ENCODE measurements at places on chromosomes 12 and 14.

DNA sequence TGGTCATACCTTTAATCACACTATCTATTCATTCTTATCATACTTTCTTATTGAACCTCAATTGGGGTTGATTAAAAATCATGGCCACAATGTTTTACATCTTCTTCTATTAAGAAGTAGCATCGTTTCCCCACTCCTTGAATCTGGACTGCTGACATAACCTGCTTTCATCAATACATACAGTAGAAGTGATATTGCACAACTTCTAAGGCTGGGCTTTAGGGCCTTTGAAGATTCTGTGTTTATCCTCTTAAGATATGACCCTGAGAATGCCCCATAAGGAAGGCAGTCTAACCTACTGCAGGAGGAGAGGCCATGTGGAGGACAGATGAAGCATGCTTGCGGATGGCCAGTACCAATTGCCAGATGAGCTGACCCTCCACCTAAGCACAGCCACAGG, 1142.8 kb upstream of the SEL1L start:
- DNase-seq: no peak

- no peak for DNase-seq
Measured at GRCh38 chr12:112354399-112354798, 27.8 kb downstream of the HECTD4 start.

DNA sequence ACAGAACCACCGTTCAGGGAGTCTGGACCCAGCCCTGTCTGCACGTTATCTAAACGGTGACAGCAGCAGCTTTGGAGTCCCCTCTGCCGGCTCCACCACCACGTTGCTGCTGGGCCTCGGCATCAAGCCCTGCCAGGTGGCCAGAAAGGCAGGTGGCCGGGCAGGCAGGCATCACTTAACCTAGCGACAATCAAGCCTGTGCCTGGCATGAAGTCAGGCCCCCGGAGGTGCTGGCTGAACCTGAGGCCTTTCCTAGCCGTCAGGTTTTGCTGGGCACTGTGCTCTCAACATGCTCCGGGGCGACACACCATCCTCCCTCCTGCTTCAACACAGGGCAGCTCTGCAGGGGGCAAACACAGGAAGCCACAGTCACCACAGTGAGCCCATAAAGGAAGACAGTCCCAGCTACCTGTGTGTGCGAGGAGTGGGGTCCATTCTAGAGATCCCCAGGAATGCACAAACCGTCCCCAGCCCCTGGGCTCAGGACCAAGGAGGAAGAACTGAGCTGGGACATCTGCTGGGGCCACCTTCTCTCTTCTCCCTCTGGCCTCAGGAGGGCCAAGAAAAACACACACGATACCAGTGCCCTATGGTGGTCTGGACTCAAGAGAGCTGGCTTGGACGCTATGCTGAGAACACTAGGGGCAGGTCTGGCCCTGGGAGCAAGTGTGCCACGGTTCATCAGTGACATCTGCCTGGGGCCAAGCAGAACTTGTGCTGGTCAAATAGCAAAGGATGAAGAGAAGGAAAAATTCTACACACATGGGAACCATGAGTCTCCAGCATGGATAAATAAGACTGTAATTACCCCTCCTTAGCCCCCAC, 44.7 kb downstream of the CCDC88C start:
- DNase-seq: no peak

DNA sequence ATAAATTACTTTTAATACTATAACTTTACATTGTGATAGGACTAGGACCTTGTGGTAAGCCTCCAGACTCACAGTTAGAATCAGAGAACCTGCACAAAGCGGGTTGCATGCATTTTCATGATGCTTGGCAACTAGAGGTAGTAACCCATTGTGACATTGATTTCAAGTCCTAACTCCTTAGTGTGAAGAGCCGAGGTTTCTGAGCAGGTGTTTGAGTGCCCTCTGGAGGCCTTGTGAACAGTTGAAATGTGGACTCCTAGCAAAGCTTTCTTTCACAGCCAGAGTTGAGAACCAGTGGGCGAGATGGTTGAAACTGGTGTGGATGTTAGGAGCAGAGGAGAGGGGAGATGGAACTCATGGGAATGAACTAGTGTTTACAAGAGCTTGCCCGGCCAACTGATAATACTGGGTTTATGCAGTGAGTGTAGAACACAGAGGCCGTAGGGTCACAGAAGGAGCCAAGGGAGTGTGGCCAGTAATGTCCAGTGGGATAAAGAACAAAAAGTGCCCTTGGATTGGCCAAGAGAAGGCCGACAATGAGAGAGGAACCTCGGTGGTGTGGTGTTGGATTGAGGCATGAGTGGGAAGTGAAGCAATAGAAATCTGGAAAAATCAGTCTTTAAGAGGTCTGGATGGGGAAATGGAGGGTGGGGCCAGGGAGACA, 10.9 kb downstream of the ZNF664 start:
- DNase-seq: no peak

DNA sequence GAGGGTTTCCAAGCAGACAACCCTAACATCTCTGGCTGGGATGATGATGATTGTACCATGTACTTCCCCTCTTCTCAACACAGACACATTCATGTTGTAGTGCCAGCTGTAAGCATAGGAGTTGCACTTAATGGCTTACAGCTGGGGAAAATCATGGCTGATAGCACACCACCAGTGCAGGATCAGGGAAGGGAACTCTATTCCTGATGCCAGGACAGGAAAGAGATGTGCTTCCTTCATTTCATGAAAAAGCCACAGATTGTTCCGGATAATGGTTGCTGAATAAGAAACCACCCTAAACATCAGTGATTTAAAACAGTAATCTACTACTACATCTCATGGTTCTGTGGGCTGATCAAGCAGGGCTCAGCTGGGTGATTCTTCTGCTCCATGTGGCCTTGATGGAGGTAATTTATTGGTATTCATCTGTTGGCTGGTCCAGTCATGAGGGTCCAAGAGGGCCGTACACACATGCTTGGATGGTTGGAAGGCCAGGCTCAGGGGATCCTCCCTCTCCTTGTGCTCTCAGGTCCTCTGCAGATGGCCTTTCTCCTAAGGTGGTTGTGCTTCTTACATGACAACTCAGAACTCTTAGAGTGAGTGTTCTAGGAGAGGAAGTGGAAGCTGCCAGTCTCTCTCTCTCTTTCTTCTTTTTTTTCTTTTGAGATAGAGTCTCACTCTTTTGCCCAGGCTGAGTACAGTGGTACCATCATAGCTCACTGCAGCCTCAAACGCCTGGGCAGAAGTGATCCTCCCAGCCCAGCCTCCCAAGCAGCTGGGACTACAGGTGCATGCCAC, 16.5 kb downstream of the TRAF3 start:
- DNase-seq: no peak

DNA sequence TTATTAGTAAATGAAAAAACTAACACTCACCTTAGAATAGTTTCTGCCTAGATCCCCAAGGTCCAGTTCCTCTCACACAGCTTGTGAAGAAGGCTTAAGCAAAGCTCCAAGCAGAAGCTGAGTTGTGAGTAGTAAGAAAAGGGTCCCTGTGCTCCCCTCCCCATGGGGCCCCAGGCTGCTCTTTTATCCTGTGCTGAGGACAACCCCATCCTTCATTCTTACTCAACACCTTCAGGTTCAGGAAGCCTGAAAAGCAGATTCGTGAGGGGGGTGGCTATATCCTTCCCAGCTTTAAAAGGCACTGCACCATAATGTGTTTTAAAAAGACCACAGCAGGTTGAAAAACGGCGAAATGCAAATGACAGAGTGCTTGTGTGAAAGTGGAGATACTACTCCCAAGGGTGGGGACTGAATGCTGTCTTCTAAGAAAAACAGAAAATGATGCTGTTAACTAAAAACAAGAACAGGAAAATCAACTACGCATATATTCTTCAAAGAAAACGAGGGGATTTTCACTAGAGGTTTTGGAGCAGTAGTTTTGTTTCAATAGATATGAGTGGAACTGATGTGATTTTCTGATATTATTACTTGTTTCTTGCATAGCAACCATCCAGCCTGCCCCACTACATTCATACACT, 182.7 kb downstream of the KTN1 start:
- DNase-seq: no peak

DNA sequence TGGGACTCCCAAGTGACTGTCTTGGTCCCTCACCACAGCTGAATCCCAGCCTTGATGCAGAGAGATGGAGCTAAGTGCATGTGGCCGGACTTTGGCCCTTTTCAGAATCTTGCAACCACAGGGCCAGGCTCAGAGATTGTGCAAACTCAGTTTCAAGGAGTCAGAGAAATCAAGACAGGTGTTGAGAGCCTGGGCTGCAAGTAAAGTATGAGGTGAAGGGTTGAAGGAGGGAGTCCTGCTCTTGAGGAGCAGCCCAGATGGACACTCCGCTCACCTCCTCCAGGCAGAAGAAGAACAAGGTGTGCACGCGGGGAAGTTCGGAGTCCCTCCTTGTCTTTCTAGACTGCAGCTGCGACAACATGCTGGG, 6.3 kb upstream of the BMP4 start:
- DNase-seq: no peak

- no peak for DNase-seq
Measured at GRCh38 chr14:33103489-33103888, 164.8 kb downstream of the NPAS3 start.

DNA sequence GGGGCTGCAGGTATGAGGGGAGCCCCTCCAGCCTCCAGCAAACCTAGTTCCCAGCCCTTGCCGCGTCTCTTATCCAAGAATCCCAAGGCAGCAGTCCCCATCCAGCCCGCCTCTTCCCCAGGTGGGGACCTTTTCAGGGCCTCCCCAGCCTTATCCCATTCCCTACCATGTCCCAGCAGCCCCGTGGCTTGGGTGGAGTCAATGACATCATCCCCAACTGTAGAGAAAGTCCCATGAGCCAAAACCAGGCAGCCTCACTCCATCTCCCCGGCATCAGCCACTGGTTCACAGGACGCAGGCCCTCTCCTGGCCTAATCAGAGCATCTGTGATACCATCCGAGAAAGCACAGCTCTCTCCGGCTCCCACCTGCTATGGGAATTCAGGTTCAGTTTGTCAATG, 131.0 kb downstream of the NCOR2 start:
- DNase-seq: no peak

GRCh38 chr14:39080886-39081285, 22.1 kb downstream of the SEC23A start:
- DNase-seq: no peak

DNA sequence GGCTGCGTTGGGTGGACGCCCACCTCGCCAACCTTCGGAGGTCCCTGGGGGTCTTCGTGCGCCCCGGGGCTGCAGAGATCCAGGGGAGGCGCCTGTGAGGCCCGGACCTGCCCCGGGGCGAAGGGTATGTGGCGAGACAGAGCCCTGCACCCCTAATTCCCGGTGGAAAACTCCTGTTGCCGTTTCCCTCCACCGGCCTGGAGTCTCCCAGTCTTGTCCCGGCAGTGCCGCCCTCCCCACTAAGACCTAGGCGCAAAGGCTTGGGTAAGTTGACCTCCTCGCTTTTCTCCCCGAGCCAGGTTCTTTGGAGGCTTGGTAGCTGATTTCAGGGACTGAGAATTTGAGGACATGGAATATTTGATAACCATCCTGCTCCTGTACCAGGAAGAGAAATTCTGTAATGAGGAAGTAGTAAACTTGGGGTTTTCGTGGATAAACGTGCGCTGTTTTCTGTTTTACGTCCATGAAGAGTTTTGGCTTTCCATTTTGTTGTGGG, 530 bp downstream of the APAF1 start:
- DNase-seq: peak; percentile 29

DNA sequence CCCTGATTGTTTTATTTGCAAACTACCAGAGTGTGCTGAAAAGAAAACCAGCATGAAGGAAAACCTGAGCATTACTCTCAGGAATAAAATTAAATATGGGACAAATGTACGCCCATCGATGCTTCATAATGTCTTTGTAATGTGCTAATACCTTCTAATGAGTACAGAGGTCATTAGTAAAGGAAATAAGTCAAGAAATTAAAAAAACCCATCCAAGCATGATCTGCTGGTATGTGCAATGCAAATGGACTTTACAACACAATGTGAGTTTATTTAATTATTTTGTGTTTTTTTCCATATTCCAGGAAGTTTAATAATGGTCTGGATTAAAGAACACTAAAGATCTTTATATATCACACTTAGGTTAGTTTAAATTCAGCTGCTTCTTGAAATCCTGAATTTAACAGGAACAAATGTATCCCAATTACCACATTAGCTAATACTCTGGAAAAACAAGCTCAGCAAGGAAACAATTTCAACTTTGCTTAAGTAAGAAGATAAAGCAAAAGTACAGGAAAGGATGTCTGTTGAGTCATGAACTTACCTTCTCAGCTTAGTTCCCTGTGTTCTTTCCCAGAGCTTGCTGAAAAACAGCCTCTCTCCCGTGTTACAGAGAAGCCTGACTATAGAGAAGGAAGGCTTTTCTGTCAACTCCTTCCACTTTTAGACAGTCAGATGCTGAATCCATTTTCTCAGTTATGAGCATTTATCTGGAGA, 179.3 kb upstream of the TMEM260 start:
- no peak for DNase-seq

- DNase-seq: no peak
Measured at GRCh38 chr12:75476071-75476470, 4.5 kb upstream of the GLIPR1 start.

- no peak for DNase-seq
Measured at GRCh38 chr12:30909349-30910037, 17.1 kb upstream of the TSPAN11 start.

- no peak for DNase-seq
Measured at GRCh38 chr12:11758510-11759493, 109.3 kb downstream of the ETV6 start.

- DNase-seq: no peak
Measured at GRCh38 chr12:26434299-26435068, 239.1 kb downstream of the SSPN start.

GRCh38 chr12:101001669-101002068, 207.1 kb downstream of the ANO4 start:
- DNase-seq: no peak

DNA sequence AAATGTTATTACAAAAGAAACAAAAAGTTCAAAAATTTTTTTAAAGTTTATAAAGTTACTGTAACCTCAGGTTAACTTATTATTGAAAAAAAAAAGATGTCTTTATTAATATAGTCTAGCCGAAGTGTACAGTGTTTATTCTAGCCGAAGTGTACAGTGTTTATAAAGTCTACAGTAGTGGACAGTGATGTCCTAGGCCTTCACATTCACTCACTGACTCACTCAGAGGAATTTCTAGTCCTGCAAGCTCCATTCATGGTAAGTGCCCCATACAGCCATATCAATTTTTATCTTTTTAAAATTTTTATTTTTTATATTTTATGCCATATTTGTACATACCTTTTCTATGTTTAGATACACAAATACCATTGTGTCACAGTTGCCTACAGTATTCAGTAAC, 10.4 kb downstream of the ATG2B start:
- no peak for DNase-seq

GRCh38 chr12:53221203-53222080, 10.6 kb downstream of the RARG start:
- DNase-seq: peak; percentile 85

DNA sequence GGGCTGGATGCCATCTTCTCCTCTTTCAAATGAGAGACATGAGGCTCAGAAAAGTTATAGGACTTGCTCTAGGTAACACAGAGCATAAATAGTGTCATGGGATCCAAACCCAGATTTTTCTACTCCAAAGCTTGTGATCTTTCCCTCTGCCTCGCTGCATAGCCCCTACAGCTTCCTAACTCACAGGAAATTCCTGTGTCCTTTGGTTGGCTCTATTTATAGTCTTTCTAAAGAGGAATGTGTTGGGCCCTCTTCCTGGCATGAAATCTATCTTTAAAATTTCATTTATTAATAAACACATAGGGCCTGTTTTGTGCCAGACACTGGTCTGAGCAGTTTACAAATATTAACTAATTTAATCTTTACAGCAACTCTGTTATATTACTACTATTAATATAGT, 9.8 kb upstream of the KCNA5 start:
- no peak for DNase-seq
